GM23248 (cell line): ENCODE measurements at places on chromosomes 16 and 17. TPM values are rescaled to one million over a fixed set of nuclear protein-coding genes. Genes with fewer than 3 reads are reported as not detected.

Gene NDUFAF8
- polyA plus RNA-seq = 134 and 136 TPM in 2 replicates

Gene KRTAP9-8
- not detected in 2 replicates for polyA plus RNA-seq

Gene EPN3
- polyA plus RNA-seq = 0.13 TPM in 1 of 2 replicates, not detected in the other

Gene CHD9NB
- 0.15 and 0.20 TPM in 2 replicates for polyA plus RNA-seq

Gene KRTAP4-3
- not detected in 2 replicates for polyA plus RNA-seq

Gene CHST5
- not detected in 2 replicates for polyA plus RNA-seq

Gene GDPD3
- polyA plus RNA-seq = 1.1 and 1.2 TPM in 2 replicates
